ENCODE measurements at places on chromosomes 6 and 20.
A peak's percentile ranks its signal among the peaks of the same experiment; 100 is the strongest.

GRCh38 chr6:164022632-164023031 lies 608.1 kb downstream of the QKI start:
- DNase-seq, result no peak

DNA sequence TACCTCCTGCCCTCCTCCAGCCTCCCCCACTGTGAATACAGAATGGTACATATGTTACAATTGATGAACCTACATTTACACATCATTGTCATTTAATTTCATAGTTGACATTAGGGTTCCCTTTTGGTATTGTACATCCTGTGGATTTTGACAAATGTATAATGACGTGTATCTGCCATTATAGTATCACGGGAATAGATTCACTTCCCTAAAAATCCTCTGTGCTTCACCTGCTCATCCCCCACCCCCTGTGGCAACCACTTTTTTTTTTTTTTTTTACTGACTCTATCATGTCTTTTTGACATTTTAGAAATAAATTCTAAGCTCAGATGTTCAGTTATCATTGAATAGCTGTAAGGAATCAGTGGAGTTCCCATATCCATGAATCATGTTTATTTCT lies 30.4 kb downstream of the HECA start:
- DNase-seq, result no peak

DNA sequence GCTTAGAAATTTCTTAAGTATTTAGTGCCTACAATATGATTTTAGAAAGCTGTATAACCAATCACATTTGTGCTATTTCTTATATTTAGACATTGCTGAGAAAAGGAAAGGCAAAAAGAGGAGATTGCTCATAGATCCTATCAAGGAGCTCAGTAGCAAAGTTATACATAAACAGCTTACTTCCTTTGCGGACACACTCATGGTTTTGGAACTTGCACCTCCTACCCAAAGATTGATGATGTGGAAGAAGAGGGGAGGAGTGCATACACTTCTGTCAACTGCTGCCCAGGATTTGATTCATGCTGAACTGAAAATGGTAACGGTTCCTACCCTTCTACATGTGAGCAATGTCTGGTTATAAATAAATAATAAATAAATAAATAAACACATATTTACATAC lies 16.7 kb downstream of the RAD21L1 start:
- DNase-seq, result no peak

- no peak for DNase-seq
These were observed 381.1 kb upstream of the ZFP64 start for GRCh38 chr20:52572687-52573086.

DNA sequence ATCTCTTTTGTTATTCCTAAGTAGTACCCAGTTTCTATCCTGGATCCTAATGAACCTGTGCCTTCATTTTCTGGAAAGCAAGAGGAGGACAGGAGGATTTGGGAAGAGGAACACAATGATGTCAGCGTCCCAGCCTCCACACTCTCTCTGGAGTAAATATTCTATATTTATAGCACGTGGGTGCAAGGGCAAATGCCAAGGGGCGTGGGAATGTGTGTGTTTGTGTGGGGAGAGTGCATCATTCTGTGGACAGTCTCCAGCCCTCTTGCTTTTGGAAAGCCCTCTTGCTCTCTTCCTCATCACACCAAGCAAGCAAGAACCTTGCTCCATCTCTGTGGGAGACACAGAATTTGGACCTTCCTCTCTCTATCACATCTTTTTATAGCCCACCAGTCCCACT lies 103.2 kb upstream of the EMILIN3 start:
- DNase-seq, result no peak

DNA sequence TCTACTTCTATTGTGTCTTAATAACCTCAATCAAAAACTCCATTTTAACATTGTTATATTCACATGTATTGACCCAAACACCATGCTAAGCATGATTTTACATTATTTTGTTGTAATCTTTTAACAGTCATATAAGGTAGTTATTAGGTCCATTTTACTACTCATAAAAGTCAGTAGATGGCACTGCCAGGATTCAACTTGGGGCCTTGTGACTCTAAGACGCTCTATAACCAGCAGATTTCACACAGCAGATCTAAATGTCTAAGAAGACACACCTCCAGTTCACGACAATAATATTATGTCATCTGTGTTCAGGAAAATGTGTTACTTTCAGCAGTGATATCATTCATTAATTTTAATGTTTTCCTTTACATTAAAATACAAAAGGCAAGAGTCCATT lies 88.0 kb downstream of the FRK start:
- no peak for DNase-seq

- DNase-seq, result no peak
These were observed 44.2 kb upstream of the CDYL start for GRCh38 chr6:4731996-4732395.

DNA sequence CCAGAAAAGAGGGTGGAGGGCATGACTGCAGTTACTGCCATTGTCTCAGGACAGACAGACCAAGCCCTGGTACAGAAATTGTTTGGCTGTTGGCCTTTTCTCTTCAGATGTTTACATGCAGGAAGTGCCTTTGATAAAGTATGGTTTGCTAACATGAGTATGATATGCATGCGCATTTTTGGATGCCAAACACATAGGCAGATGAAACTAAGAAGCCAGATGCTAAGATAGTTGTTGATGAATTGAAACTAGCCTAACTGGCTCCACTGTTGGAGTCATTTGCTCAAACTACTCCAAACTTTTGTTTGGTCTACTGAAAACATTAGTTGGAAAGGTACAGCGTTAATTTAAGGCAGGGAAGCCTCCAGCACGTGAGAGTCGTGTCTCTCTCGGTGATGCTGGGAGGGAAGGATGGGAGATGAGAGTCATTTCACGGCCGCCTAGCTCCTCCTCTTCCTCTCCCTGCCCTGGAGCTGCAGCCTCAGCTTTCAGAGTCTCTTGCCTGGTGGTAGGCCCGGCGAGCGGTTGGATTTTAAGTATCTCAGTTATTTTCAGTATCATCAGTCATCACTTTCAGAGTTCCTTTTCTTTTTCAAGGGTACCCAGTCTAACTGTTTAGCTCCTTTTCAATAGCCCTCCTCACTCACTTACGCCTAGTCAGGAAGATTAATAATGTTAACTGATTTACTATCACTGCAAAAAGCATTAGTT lies 29.7 kb downstream of the RREB1 start:
- DNase-seq, result peak; percentile 79

DNA sequence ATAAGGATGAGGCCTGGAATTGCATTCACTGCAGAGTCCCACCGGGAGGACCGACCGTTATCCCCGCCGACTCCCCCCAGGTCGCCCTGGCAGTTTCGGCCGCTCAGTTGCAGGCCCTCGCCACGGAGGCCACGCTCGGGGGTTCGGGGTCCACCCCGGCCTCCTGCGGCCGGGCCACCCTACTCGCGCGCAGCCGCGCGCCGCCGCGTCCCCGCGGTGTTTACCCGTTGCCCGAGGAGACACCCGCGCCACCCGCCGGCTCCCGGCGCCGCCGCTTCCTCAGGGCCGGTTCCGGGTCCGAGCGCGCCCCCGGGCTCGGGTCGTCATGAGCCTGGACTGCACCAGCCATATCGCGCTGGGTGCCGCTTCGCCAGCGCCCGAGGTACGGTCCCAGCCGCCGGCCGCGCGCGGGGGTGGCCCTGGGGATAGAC lies at the start of gene CCDC170:
Gene CCDC170 (plus strand): TSS at position 214 of the 431 bp plus-strand sequence. CDS start 112 bp downstream, at position 326.
- no peak for DNase-seq

DNA sequence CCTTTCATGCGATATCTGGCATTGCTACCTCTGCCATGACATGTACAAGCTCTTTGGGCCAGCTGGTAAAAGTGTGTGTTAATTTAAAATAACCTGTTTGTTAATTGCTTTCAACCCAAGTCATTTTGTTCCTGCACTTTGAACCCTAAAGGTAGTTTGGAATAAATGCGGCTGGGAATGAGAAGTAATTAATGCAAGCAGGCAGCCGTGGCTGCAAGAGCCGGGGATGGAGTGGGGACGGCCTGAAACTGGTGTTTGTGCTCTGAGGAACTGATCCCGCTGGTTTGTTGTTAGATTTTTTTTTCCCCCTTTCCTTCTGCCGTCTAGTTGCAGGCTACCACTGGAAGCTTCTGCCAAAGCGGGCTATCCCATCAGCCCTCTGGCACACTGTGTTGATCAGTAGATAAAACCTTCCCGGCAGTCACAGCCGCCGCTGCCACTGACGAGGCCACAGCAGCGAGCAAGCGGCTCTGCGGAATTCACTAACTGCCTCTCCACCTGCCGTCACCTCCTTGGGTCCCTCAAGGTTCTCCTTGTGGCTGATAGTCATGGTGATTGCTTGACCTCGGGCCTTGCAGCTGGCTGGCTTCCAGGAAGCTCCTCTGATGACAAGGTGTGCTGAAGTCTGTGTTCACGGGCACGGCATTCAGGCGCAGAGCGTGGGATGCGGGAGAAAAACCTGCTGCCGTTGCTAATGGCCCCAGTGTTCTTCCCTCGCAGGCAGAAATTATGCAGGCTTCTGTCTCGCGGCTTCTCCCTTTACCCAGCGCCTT lies 315.9 kb downstream of the TFAP2A start:
- no peak for DNase-seq

GRCh38 chr6:125004198-125004597 lies 42.0 kb downstream of the RNF217 start:
- DNase-seq, result no peak

GRCh38 chr6:24330137-24330732 lies 27.6 kb downstream of the DCDC2 start:
- DNase-seq, result no peak

DNA sequence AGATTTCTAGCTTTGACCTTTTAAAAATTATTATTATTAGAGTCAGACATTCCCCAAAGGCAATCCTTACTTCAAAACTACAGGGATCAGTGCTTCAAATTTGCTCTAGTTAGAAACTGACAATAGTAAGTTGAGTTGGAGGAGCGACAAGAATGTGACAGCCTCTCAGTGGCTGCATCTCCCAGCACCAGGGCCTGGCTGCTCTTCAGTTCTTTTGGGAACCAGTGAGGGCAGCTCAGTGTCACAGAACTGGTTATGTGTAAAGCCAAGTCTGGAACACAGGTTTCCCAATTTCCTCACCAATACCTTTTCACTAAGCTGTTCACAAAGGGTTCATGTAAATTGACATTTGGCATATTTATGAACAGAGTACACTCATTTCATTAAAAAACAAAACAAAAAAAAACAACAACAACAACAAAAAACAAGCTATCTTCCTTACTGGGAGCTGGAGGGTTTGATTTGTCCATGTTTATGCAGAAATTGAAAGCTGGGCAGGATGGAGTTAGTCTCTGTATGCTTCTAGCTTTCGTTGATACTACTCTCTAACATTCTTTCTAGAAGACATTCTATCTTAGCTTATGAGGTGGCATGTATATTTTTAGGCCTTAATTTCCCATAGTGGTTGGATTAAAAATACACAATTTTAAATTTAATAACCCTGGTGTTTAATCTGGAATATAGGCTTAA lies 95.0 kb downstream of the SAMD5 start:
- DNase-seq, result no peak

DNA sequence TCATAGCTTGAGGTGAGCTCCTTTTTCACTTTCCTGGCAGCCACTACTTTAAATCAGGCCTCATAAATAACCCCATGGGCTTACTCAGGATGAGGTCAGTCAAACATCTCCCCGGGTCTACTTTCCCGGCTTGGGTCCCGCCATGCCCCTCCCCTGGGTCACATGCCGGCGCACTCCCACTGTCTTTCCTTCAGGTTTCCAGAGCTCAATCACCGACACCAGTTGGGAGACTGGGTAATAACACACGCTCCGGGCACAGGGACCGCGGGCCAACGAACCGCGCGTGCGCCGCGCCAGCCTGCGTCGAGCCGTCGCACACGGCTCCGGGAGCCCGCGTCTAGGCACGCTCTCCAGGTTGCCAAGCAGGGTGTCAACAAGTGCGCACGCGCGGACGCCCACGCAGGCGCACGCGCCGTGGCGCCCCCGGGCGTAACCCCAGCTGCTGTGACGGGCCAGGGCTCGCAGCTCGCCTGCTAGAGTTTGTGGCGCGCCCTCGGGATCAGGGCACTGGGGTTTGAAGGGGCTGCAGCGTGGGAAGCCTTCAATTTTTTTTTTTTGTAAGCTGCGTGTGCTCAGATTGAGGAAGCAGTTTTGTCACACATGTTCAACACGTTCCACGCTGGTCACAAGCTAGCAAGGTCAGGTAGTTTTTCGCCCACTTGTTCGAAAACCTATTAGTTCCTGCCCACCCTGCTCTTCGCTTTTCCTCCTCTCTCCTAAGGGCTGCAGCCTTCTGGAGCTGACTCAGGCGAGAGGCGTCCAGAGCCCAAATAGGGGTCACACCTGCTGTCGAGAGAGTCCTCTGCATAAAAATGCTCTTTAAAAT lies 31.8 kb downstream of the TFAP2B start:
- no peak for DNase-seq

DNA sequence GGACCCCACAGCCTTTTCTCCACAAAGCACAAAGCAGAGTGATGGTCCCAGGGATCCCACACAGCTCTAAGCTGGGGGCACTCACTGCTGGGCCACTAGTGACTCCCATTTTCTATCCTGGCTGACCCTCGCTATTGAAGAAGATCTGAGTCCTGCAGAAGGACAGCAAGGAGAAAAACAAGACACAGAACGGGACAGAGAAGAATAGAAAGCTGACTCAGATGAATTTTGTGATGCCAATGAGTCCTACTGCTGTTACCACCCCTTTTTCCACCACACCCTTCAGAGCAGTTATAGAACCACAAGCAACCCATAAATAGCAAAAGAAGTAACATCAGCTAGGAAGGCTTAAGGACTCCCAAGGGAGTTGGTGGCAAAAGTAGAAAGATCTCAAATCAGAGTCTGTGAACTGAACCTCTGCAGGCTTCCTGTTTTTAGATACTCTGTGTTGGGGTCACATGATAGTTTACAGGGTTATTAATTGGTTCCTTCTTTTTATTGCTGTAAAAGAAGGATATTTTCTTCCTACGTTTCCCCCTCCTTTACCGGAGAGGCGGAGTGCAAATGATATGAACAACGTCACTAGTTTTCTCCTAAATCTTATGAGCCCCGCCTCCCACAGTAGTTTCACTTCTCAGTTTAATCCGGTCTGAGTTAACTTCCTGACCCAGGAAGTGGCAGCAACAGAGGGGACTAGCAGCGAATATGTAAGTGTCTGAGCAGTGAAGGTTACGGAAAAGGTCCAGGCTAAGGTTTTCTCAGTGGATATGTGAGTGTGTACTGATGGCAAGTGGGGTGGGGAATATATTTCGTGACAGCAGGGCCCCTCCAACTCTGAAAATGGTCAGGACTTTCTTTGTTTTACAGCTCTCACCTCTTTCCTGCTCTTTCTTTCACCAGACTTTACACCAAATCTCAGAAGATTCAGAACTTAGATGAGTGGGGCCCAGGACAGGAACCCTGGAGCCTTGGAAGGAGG lies at the start of gene TRIM38:
Gene TRIM38 (plus strand): TSS at position 654 of the 979 bp plus-strand sequence. CDS start 3,721 bp downstream, outside the sequence.
- peak; percentile 76 for DNase-seq

- no peak for DNase-seq
These were observed 2.5 kb downstream of the MCM9 start for GRCh38 chr6:118932421-118932820.

GRCh38 chr20:634148-634925 lies 18.7 kb downstream of the SRXN1 start:
- no peak for DNase-seq

GRCh38 chr6:55979526-55979925 lies 104.1 kb upstream of the BMP5 start:
- no peak for DNase-seq

GRCh38 chr6:319177-320131 lies 27.2 kb downstream of the DUSP22 start:
- DNase-seq, result no peak

Measured in stimulated activated CD4-positive, alpha-beta T cell treated with anti-CD3 and anti-CD28 coated beads, Interleukin-1b, Interleukin-23, amount 100 ng/mL, for 48 hours (primary cell).